NCI-H2081 (cell line): ENCODE measurements at places on chromosomes 12 and 14.

DNA sequence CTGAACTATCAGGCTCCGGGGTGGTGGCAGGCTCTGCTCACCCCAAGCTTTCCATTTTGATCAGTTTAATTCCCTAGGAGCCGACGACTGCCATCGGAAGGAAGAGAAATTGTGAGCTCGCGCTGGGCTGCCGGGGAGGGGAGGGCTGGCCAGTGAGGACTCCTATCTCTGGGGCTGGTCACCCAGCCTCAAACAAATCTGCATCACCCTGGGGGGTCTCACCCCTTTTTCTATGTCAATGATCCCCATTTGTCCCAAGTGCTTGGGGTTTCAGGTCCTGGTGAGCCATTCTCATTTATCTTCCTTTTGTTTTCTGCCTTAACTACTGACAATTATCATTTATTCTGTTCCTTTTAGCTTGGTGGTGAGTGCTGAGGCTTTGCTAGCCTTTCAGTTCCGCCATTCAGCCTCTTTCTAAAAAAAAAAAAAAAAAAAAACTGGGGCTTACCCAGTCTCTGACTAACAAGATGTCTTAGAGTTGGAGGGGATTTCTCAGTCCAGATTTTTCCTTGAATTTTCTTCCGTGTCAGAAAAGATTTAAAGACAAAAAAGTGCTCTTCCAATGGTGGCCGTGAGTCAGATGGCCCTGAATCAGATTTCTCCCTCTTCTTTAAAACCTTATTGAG, 22.8 kb upstream of the USP44 start:
- DNase-seq: no peak

DNA sequence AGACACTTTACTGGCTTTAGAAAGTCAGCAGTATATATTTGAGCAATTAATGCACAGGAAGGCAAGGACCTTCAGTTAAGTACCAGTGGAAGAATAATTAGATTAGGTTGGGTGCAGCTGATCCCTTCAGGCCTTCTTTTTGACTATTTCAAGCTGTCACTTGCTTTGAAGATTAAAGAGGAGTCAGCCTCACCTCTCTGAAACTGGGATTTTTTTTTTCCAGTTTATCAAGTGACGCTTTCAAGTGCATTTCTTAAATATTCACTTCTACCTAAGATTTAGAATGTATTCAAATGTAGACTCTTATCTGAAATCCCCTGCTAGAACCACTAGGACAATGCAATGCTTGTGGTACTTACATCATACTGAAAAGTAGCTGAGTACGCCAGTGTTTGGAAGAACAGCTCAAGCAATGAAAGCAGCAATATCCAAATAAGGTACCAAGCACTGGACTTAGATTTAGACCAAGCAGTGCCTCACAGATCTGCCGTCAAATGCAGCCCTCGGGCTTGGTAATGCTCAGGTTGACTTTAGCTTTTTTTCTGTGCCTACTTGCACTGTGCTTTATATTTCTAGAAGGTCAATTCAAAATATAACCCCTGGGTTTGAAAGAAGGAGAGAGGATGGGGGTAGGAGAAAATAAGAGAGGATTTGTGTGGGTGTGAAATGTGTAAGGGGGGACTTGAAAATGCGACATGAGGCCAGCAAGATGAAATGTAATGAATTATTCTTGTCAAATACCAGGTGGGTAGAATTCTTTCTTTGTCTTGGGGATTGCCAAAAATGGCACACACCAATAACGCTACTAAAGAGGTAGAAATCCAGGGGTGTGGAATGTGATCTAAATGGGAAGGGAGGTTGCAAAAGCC, 3.7 kb upstream of the FERMT2 start:
- DNase-seq: no peak

GRCh38 chr14:104421892-104422828, 157.4 kb upstream of the C14orf180 start:
- DNase-seq: no peak

DNA sequence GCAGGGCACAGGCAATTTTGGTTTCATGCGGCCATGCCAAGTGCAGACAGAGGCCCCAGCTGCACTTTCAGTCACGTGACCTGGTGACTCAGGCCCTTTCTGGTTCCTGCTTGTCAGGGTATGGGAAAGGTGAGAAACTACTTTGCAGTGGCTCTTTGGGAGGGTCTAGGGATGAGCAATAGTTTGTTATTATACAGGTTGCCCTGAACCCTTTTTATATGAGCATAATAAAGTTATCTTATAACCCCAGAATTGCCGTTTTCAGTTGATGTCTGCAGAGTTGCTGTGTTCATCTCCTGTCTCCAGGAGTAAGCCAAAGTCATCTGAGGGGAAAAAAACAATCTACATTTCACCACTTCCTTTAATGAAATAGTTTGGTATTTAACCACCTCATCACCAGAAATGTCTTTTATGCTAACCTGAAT, 30.9 kb upstream of the EMP1 start:
- DNase-seq: no peak

GRCh38 chr14:78254911-78255461, 84.8 kb downstream of the NRXN3 start:
- peak; percentile 70 for DNase-seq

GRCh38 chr12:110343114-110343513, 60.4 kb downstream of the ANAPC7 start:
- no peak for DNase-seq

DNA sequence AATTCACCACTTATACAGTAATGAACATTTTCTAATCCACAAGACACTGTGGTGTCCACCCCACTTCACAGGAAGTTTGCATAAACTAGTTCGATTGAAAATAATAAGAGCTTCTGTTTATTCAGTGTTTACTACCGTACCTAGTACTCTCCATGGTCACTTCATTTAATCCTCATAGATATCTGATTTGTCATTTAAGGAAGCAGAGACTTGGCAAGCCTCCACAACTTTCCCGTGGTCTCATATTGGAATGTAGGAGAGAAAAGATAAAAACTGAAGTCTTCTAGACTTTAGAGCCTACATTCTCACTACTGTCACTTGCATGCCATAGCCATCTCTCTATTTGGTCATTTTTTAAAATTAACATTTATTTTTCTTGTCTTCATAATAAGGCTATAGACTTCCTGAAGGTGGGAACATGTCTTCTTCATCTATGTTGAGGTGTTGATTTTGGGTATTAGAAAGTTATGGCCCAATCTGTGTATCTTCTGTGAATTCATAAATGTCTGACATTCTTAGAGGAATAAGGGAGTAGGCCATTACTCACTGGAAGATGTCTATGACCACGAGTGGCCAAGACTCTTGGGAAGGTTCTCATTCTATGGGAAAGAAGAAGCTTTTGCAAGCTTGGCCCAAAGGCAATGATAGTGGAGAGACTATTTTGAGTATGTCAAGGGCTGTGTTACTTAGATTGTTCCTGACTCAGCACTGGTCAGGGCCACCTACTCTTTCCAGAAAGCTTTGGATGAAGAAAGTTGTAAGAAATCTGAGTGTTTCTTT, 423.7 kb downstream of the LRIG3 start:
- no peak for DNase-seq

DNA sequence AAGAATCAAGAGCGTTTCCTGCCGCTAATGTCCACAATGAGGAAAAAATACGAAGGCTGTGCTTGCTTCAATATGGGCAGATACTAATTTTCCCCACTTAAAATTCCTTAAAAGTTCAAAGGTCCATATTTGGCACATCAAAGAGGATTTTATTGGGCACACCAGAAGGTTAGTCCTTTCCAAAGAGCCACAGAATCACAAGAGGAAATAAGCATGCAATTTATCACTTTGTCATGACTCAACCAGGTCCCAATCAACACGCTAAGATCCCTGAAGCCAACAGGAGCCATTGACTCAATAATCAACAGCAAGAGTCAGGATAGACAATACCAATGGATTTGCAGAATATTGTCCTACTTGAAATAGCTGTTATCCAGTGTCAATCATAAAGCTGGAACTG, 80.6 kb downstream of the MAP1LC3B2 start:
- DNase-seq: no peak

- DNase-seq: no peak
Observed at GRCh38 chr12:105158876-105159275, 51.3 kb downstream of the WASHC4 start.

DNA sequence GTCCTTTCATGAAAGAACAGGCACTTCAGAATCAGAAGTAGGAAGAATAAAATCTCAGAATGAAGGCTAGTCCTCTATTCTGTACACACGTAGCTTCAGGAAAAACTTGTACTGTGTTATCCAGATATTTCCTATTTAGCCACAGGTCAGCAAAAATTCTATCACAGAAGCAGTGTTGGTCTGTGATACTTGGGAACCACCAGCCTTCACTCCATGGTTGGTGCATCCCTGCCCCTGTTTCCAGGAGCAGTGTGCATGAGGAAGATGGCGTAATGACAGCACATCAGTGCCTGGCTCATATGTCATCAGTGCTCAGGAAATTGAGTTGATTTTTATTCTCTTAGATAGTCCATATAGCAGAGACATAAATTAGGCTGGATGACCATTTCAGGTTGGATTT, 87.7 kb downstream of the SAMD4A start:
- no peak for DNase-seq

GRCh38 chr12:114902665-114903064, 218.7 kb upstream of the TBX3 start:
- no peak for DNase-seq

DNA sequence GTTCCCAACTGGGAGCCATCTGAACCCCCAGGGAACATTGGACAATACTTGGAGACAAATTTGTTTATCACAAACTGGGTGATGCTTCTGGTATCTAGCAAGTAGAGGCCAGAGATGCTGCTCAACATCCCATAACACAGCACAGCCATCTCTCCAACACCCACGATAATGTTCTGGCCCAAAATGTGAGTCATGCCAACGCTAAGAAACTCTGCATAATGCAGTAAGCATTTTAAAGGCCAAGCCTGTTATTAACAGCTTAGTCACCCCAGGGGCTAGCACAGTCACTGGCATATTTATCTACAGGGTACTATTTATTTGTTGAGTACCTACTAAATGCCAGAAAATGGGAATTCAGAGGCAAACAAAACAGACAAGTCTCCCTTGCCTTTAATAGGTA, 873.1 kb upstream of the TMEM132C start:
- no peak for DNase-seq

GRCh38 chr12:12481631-12482030, 81.0 kb downstream of the DUSP16 start:
- no peak for DNase-seq

- no peak for DNase-seq
Observed at GRCh38 chr14:50541159-50541567, 8.8 kb upstream of the MAP4K5 start.

GRCh38 chr12:122009741-122010140, 11.9 kb upstream of the BCL7A start:
- DNase-seq: no peak

GRCh38 chr12:67348683-67349082, 79.5 kb downstream of the CAND1 start:
- no peak for DNase-seq

DNA sequence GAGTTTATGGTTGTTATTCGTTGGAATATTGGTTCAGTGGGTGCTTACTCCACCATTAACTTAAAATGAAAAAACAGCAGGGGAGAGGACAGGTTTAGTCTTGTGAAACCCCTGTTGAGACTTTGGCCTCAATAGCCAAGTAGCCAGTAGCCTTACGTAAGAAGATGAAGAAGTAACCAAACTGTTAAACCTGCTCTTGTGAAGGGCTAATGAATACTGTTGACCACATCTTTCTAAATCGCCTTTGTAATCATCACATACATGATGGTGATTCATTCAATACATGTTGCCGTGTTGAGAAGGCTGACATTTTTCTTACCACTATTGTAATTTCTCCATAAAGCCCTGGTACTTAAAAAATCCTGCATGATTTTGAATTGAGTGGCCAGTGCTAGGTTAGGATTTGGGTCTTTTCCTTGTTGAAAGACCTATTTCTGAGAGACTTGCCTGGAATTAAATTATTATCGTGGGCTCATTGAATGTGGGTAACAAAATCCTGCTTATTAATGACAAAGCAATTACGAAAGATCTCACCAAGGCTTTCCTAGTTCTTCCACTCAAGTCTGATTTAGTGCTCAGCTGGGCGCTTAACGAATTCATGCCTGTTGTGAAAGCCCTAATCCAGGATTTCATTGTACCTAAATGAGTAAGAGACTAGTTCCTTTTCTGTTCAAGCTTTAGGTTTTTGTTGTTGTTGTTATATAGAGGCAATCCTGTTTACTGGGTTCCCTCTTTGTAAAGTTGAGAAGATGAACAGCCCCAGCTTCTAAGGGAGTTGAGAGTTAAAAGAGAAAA, 333.1 kb downstream of the FUT8 start:
- no peak for DNase-seq

DNA sequence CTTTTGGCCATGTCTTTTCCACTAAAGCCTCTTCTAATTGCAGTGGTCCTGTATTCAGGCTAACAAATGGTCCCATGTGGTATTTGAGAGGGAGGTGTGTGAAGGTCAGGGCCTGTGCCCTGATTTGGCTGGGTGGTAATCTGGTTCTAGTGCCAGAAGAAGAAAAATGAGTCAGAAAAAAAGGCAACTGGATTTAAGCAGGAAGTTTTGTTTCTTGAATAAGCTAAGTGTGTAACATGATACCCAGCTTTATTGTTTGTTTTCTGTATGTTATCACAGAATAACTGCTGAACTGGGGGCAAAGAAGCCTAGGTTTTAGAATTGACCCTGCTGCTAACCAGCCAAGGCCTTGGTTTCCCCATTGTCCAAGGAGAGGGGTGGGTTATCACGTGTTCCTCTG, 134.0 kb downstream of the ANO6 start:
- no peak for DNase-seq

- DNase-seq: no peak
Observed at GRCh38 chr12:93200291-93200917, 177.3 kb upstream of the NUDT4 start.
